RWPE2 (cell line): ENCODE measurements at places on chromosomes 4 and X.

DNA sequence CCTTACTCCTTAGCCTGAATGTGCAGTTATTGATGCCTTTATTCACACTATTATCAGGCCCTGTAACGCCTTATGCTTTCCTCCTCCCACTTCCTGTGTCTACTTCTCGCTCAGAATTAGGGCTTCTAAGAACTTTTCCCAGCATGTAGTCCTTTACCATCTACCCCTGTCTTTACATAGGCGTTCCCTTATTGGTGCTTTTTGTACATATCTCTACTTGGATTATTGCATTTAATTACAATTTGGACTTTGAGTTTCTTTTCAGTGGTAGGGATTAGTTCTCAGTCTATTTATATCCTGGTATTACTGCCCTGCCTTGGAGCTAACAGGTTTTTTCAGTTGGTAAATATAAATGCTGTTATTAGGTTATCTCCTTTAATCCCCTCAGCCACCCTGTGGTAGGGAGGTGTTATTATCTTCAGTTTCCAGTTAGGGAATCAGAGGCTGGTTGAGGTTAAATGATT is 84.0 kb downstream of the RBPJ start:
- no peak for DNase-seq

DNA sequence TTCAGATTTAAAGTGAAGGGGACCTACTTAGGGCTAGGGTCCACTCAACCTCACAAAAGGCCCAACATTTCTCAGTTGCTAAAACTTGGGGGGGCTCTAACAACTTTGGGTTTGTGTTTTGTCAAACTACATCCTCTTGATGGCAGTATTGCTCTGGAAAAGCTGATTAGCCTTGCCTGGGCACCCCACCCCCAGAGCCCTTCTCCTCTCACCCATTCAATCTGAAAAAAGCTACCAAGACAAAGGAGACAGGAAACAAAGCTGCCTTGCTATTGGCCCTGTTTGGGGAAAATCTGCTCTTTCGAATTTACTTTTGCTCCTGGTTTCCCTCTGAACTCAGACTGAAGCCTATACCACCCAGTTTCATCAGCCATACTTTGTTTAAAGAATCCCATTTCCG is 195.2 kb upstream of the STK26 start:
- DNase-seq = no peak

DNA sequence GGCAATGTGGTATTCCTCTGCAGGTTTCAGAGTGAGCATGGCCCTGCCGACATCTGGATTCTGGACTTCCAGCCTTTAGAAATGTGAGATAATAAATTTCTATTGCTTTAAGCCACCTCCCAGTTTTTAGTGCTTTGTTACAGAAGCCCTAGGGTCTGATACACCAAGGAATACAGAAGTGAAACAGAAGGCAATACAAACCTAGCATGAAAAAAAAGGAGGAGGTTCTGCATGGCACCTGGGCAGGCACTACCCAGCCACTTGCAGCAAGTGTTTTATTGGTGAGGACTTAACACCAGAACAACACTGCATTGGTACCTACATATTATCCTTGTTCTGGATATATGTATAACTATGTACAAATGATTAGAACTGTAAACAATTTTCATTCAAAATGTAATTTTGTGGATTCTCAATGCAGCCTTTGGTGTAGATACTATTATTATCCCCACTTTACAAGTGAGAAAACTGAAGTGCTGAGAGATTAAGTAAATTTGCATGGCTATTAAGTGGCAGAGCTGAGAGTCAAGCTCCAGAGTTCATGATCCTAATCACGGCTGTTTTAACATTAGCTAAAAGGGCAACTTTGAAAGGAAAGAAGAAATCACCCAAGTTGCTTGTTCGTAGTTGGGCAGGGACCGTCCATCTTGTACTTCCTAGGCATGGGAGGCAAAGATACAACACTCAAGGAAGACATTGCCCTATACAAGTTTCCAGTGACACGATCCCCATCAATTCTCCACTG is 71.8 kb downstream of the IL21 start:
- no peak for DNase-seq

DNA sequence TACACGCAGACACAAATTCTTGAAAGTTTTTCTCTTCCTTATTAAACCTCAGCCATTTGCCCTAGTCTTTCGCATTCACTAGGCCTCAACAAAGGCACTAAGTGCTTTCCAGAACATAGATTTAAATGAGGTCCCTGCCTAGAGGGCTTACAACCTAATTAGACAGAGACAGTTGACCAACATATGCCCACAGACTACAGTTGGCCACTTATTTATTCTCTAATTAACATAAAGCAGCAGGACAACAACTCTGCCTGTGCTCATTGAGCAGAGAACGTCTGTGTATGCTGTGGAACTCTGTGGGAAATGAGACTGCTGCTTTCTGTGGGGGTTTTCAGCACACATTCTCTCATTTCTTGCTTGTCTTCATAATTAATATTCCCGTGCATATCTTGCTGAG is 303.0 kb upstream of the TACR3 start:
- DNase-seq = no peak

DNA sequence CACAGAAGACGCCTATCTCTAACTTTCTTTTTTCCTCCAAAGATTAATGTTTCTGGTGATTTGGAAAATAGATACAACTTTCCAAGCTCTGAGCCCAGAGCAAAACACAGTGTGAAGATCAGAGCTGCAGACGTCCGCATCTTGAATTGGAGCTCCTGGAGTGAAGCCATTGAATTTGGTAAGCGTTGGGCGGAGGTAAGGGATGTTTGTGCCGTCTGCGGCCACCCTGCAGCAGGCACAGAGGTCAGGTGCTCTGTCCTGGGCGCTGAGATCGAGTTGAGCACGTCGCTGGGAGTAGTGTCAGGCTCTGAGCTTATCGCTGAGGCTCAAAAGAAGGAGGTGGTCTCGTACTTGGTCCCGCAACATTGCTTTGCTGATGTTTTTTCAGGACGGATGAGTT is 31.8 kb downstream of the CSF2RA start:
- no peak for DNase-seq

- no peak for DNase-seq
These were observed 94.2 kb upstream of the MAP3K15 start for GRCh38 chrX:19609541-19609940.

DNA sequence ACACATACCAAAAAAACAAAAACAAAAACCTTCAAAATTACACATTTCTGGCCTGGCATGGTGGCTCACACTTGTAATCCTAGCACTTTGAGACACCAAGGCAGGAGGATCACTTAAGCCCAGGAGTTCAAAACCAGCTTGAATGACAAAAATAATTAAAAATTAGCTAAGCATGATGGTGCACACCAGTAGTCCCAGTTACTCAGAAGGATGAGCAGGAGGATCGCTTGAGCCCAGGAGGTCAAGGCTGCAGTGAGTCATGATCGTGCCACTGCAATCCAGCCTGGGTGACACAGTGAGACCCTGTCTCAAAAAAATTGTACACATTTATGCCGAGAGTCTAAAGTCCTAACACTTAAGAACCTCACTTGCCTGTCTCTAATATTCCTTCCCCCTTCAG is 18.3 kb downstream of the SLC39A8 start:
- DNase-seq = no peak

- no peak for DNase-seq
These were observed 45.7 kb downstream of the MID1 start for GRCh38 chrX:10574663-10575062.

GRCh38 chr4:108171339-108172230 is 2.9 kb upstream of the LEF1 start:
- no peak for DNase-seq

DNA sequence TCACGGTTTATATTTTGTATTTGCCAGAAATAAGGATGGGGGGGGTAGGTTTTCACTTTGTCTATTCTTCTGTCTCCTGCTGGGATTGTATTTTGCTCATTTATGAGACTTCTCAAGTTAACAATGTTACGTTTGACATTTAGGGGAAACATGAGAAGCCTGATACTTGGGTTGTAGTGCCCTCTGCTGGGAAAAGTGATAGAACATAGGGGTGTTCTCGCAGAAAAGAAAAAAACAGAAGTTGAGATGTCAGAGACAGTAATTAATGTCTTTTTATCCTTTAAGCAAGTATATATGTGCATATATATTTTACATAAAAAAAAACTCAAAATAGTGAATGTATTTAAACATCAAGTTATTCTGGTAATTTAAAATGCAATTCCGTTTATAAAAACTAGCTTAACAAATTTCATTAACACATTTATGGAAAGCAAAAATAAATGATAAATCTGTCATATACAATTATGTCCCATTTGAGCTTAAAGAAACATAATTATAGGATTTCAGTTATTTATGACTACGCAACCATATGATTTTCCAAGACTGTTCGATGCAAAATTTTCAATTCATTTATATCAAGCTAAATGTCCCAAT is 46.0 kb upstream of the TMPRSS11F start:
- no peak for DNase-seq

GRCh38 chr4:135838889-135839288 is 1637.3 kb upstream of the PABPC4L start:
- DNase-seq = no peak
